ENCODE measurements at places on chromosomes 3 and 15.

DNA sequence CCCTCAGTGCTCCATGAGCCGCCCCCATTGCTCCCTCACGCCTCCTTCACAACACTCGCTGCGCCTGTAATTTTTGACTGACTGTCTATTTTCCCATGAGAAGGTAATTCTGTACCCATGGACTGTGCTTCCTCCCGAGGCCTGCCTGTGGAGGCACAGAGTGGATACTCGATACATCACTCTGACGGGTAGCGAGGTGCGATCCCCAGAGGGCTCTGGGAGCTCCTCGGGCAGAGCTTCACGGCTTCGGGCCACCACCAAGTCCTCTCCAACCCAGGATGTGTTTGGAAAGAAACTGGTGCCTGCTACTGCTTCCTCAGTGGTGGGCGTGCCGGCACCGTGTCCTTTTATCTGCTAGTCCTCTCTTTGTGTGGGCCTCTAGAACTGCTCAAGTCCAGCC lies 108.6 kb upstream of the DLG1 start:
- DNase-seq = no peak

DNA sequence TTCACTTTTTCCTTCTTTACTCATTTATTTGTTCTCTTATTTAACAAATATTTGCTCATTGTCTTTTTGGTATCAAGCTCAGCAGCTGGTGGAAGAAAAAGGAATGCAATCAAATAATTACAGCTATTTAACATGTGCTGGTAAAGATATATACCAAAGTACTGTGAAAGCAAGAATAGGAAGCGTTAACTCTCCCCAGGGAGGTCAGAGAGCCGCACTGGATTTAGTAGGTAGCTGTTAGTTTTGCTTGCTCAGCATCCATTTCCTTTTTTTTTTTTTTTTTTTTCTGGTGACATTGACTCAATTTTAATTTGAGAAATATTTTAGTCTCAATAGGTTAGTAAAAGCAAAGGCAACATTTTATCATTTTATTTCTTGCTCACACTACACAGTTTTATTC lies 308.5 kb upstream of the MDFIC2 start:
- no peak for DNase-seq

DNA sequence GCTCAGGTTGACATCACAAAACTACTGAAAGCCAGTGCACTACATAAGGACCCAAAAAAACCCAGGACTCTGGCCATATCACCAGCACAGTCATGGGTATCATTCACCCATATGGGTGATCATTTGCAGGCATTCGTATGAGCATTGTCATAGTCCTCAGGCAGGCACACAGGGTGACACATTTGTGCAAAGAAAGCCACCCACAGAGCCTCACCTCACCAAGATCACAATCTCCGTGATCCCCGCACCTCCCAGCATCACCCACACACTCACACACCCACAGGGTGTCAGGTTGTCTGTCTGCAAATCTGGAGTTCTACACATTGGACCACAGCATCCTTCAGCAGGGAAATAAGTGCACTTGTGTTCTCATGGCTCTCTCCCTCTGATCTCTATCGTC lies 166.0 kb upstream of the LPP start:
- no peak for DNase-seq

DNA sequence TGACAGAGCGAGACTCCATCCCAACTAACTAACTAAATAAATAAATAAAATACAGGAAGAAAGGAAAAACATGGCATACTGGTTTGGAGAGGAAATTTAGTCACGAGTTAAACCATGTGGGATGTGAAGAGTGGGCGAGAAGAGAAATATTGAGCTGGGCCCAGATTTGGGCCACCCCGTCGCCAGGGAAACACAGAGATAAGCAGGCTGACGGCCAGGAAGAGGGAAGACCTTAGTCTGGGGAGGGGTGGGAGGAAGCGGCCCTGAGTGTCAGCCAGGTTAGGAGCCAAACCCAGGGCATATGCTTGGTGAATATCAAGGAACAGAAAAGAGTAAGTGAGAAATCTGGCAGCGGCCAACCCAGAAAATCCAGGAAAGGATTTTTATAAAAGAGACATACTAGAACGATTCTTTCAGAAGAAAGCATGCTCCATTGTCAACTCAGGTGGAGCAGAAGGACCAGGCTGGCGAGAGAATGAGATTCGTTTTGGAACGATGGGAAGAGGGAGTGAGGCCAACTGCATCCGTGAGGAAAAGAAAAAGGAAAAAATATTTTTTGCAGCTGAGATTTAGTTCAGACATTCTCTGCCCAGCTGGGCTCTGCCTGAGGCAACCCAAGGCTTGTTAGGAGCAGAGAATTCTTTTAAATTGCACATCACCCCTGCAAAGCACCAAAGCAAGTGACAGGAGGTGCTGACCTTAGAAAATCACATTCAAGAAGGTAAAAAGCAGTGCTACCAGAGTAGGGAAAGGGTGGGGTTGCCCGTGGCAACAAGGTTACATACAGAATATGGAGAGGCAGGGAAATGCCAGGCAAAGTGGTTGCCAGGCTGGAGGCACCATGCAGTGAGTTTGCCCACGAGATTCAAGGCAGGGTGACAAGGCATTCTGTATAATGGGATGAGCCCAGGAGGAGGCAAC lies 59.3 kb upstream of the RAD18 start:
- DNase-seq = no peak
